Islet precursor cell (in vitro differentiated cells): ENCODE measurements at places on chromosomes 13 and 19.
A peak's percentile ranks its signal among the peaks of the same experiment; 100 is the strongest.

- no peak for DNase-seq
Observed at GRCh38 chr19:30547246-30547645, 175.1 kb downstream of the ZNF536 start.

GRCh38 chr13:47216176-47216822 lies 319.4 kb upstream of the HTR2A start:
- DNase-seq: peak; percentile 56

DNA sequence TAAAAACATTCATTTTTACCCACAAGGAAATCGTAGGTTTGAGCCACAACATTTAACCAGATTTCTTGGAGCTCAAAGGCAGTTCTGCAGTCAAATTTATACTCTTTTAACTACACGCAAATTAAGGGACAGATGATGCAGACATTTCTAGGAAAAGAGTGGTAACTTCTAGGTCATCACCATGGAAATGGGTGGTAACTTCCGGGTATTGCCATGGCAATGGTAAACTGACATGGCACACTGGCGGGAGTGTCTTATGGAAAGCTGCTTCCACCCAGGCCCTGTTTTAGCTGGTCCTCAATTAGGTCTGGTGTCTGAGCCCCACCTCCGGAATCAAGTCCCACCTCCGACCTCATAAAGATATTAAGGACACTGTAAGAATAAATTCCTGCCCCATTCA lies 10.4 kb upstream of the LYPD5 start:
- no peak for DNase-seq

DNA sequence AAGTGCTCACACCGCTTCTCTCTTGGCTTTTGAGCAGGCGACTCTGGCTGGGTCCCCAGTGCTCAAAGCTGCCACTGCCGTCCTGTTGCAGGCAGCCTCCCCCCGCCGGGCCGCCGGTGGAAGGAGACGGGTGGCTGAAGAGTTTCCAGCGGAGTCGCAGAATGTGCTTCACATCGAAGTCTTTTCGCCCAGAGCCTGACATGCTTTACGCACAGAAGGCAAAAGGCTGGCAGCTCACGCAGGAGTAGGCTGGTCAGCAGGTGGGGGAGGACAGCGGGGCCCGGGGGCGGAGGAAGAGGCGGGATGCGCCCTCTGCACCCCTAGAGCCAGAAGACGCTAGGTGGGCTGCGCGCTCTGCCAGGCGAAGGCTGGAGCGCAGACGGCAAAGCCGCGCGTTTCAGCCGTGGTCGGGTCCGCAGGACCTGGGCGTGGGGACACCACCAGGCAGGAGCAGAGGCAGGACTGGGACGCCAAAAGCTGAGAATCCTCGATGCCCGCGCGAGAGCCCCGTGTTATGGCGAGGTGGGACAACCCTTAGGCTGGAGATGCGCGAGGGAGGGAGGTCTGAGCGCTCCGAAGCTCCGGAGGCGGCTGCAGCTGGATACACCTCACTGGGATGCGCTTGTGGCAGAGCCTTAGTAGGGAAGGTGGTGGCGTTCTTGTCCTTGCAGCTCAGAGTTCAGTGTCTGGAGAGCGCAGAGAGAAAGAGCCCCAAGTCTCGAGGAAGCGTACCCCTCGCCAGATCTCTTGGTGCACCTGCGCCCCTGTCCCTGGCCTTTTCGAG lies at the start of gene ATXN8OS:
ATXN8OS (plus strand) TSS at position 329 of the 784 bp plus-strand sequence.
- DNase-seq: peak; percentile 63

DNA sequence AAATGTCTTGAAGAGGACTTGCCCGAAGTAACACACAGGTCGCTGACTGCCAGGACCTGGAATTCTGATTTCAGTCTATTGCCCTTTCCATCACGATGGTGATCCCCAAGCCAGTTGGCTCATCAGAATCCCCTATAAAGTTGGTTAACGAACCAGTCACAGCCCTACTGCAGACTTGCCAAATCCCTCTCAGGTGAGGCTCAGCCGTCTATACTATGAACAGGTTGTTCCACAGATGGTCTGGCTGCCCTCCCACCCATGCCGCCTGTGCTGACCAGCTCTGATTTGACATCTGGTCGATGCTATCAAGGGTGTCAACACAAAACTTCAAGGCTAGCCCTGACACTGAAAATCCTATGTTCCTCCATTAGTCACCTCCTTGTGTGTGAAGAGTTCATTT lies 90.0 kb downstream of the RNASEH2B start:
- DNase-seq: no peak

- DNase-seq: no peak
Observed at GRCh38 chr19:4577020-4577782, 17.7 kb upstream of the SEMA6B start.
